ENCODE measurements at places on chromosomes 7 and 10.

- DNase-seq: no peak
Measured at GRCh38 chr7:30674876-30675275, 7.4 kb downstream of the CRHR2 start.

DNA sequence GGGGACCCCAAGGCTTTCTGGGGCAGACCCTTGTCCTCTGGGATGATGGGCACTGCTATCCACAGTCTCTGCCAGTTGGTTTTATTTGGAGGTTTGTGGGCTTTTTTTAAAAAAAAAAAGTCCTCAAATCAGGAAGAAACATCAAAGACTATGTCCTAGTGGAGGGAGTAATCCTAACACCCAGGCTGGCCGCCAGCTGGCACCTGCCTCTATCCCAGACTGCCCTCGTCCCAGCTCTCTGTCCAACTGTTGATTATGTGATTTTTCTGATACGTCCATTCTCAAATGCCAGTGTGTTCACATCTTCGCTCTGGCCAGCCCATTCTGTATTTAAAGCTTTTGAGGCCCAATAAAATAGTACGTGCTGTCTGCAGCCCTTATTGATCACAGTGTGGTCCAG lies 61.0 kb upstream of the LRRC4 start:
- no peak for DNase-seq

DNA sequence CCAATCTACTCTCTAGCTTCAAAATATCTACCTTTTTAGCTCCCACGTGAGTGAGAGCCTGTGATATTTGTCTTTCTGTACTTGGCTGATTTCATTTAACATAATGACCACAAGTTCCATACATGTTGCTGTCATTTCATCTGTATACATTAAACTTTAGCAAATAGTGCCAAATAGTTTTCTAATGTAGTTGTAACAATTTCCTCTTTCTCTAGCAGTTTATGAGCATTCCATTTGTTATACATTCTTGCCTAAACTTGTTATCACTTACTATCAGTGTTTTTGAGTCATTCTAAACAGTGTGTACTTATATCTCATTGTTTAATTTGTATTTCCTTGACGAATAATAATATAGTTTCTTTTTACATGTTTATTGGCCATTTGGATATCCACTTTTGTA lies 77.2 kb downstream of the NEUROD6 start:
- no peak for DNase-seq

- DNase-seq: no peak
Measured at GRCh38 chr10:124072541-124072940, 20.9 kb downstream of the CHST15 start.

DNA sequence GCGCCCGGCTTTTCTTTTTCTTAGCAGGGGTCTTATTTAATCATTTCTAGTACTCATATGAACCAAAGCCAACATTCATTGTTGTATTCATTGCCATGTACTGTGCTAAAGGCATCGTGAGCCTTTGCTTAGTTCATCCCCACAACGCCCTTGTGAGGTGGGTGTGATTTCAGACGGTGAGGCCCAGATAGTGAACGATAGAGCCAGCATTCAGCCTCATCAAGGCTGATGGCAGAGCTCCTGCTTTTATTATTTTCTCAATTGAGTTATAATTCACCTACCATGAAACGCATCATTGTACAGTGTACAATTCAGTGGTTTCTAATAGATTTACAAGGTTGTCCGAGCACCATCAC lies 50.1 kb downstream of the HK1 start:
- DNase-seq: no peak

GRCh38 chr10:2980116-2980515 lies 87.2 kb upstream of the PFKP start:
- no peak for DNase-seq

DNA sequence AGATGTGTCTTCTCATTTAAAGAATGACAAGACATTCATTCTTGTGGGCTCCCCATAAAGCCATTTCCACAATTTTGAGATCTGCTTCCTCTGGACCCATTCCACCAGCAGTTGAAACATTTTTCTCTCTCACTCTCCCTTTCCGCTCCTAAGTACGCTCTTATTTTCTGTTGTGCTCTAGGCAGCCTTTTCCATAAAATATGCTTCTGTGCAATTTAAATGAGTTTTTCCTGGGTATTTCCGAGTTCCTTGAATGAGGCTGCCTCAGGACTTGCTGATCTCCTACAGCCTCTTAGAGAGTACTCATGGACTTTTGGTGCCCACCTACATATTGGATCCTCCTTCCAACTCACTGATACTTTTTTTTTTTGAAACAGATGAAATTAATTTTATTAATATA lies 23.6 kb upstream of the AKR1D1 start:
- DNase-seq: no peak
